Activated T-cell treated with anti-CD3 and anti-CD28 coated beads, Interleukin-2, amount 50 U/mL, for 72 hours (primary cell): ENCODE measurements at places on chromosomes 3 and 15.

GRCh38 chr3:141356046-141356445 lies 12.3 kb upstream of the ZBTB38 start:
- DNase-seq = no peak

DNA sequence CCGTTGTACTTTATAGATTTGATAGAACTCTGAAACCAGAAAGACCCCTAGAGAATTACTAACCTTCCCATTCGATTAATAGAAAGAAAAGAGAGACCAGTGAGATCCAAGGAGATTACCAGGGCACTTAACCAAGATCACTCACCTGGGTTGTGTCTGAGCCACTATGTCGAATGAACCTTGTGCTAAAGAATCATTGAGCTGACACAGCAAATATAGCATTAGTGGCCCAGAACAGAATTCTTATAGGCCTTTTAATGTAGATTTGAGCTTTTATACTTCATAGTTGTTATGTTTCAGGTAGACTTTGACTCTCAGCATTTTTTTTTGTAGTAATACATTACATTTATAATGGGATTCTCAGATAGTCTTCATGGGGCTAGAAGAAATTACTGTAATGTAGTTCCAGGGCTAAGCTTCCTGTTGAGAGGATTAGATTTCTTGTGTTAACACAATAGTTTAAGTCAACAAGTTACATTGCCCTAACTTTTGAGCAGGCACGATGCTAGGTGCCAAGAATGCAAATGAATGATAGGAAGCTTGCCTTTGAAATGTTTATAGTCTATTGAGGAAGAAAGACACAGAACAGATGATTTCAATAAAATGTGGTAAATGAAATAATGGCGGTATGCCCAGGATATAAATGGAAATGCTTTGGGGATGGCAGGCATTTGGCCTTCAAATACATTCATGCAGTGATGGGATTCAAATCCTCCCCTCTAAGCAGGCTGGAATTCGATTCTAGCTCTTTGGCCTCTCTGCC lies 24.4 kb upstream of the ABHD10 start:
- no peak for DNase-seq

DNA sequence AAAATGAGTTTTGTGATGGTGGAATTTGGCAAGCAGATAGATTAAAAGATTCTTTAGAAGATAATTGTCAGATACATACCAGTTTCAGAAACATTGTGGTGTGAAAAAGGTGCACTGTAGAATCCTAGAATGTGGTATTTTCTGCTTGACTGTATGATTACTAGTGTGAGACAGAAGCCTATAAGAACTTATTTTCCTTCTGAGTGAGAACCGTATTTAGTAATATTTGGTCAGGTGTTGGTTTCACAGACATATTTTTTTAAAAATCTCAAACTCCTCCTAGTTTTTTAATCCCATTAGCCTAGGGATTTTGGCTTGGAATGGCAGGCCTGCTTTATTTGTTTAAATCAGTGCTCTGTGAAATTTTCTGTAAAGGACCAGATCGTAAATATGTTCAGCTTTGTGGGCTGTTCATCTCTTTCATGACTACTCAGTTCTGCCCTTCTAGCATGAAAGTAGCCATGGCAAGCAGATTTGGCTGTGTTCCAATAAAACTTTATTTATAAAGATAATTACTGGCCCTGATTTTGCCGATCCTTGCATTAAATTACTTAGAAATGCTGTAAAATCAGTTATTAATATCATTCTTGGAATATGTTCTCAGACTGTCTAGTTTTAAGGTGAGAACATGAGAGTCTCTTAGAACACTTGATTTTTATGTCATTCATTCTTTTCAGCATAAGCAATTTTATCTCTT lies 205.1 kb downstream of the ITPR1 start:
- no peak for DNase-seq

- no peak for DNase-seq
Measured at GRCh38 chr3:32421991-32422859, 30.6 kb downstream of the CMTM7 start.

GRCh38 chr3:109563149-109563548 lies 225.8 kb upstream of the DPPA4 start:
- peak; percentile 36 for DNase-seq

GRCh38 chr15:22735781-22736180 lies 50.7 kb upstream of the NIPA1 start:
- DNase-seq = no peak

- DNase-seq = no peak
Measured at GRCh38 chr3:177607589-177607988, 410.3 kb upstream of the TBL1XR1 start.

DNA sequence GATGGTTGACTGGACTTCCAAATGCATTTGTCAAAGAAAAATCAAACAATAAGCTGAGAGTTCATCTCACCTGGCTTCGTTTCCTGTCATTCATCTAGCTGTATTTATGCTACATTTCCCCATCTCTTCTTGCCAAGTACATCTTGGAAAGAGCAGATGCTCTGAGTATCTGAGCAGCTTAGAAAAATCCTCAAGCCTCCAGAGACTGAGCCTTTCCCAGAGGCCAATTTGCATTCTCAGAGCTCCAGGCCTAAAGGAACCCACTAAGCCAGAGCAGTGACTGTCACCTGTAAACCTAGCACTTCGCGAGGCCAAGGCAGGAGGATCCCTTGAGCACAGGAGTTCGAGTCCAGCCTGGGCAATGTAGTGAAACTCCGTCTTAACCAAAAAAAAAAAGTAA lies 100.5 kb downstream of the XXYLT1 start:
- no peak for DNase-seq

DNA sequence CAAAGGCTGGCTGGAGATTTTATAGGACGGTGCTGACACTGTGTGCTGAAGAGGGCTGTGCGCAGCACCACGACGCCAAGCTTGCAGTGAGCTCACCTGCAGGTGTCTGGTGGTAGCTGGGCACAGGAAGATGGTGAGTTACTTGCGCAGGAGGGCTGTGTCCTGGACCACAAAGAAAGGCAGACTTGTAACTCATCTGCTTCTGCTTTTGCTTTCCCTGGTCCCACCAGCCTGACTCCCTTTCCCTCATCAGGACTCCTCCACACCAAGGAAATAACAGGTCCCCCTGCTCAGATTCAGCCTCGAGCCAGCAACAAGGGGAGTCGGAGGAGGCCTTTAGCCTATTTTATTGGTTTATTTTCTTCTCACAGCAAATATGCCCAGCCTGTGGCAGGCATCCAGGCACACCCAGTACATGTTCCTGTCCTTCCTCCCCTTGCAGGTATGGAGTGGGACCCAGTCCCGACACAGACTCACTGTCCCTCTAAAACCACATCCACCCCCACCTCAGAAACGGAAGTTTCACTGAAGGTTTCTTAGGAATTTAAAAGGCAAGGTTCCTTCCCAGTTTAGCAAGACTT lies 35.6 kb upstream of the FLNB start:
- no peak for DNase-seq

GRCh38 chr3:160434071-160434470 lies 15.5 kb downstream of the TRIM59 start:
- DNase-seq = no peak

DNA sequence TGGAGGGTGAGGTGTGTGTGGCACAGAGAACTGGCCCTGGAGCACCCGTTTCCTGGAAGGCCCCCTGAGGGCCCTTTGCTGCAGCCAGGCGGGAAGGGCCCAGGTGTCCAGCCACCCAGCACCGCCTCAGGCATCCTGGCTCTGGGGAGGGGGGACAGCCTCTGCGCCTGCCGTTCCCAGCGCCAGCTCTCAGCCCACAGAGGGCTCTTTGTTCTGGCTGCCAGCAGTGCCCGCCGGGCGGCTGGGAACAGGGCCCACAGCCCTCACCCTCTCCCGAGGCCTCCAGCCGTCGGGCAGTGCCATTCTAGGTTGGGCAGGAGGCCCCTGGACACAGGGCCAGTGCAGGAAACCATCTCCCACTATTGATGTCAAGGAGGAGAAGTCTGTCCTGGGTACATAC lies 8.3 kb downstream of the SLC38A3 start:
- no peak for DNase-seq

DNA sequence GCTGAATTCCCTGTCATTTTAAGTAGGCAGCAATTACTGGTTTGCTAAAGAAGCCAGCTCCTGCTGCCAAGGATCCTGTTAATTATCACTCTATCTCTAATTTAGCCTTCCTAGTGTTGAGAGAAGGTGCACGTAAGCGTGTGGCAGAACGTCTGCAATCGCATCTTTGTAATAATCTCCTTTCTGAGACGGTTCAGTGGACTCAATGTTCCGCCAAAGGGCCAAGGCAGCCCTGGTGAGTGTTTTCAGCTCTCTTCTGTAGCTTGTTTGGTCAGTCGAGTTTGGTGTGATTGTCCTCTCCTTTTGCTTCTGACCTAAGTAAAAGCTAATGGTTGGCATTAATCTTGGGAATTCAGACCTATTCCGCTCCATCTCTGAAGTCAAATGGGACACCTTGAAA lies 24.2 kb downstream of the MITF start:
- DNase-seq = no peak

GRCh38 chr3:174102274-174102673 lies 704.7 kb downstream of the NLGN1 start:
- DNase-seq = no peak

DNA sequence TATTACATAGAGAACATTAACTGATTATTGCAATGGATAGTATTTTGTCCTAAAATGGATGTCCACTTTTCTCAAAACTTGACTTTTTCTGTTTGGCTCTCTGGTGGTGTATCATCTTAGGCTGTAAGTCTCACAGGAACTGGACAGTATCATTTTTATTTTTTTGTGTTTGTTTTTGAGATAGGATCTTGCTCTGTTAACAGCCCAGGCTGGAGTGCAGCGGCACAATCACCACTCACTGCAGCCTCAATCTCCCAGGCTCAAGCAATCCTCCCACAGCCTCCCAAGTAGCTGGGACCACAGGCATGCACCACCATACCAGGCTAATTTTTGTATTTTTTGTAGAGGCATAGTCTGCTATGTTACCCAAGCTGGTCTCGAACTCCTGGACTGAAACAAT lies 13.1 kb downstream of the CHST14 start:
- DNase-seq = no peak

DNA sequence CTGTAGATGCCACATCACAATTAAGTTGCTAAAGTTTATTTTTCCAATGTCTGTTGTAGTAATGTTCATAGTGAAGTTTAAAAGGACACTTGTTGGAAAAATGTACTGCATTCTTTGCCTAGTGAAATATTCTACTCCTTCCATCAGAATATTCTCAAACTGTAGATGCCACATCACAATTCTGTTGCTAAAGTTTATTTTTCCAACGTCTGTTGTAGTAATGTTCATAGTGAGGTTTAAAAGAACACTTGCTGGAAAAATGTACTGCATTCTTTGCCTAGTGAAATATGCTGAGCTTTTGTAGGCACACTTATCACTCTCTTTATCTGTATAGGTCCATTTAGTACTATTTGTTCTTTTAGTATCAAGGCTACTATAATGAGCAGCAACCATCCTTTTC lies 836.1 kb downstream of the NAALADL2 start:
- DNase-seq = no peak

GRCh38 chr3:192434186-192434585 lies 293.2 kb downstream of the FGF12 start:
- no peak for DNase-seq

DNA sequence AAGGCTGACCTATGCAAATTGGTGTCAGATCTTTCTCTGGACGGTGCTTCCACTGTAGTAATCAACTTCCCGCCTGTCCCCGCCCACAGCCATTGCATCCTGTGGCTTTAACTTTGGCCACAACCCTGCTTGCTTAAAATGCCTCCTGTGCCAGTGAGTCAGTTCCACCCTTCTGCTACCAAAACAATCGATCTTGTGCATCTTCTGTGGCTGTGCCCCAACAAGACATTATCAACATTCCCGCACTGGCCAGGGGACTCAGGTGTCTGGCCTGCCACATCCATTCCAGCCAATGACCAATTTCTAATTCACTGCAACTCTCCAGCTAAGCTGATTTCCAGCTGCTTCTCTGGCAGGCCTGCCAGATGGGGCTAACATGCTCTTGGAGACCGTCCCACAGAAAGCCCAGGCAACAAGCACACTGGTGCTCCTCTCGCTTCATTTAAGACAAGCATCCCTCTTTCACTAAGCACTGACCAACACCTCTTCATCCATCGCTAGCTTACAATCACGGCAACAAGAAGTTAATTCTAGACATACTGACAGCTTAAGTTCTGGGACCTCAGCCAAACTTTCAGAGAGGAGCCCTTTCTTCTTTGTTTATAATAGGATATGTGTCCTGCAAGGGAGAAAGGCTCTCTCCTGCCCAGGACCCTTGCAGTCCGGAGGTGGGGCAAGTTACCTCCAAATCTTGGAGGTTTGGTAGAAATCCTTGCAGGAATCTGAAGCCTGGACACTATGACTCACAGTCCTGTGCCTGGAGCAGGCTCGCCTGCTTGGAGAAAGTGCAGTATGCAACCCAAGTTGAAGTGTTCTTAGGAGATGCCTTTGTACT lies 6.7 kb downstream of the CA12 start:
- peak; percentile 77 for DNase-seq

- DNase-seq = no peak
Measured at GRCh38 chr3:10957976-10958749, 34.4 kb upstream of the SLC6A1 start.

DNA sequence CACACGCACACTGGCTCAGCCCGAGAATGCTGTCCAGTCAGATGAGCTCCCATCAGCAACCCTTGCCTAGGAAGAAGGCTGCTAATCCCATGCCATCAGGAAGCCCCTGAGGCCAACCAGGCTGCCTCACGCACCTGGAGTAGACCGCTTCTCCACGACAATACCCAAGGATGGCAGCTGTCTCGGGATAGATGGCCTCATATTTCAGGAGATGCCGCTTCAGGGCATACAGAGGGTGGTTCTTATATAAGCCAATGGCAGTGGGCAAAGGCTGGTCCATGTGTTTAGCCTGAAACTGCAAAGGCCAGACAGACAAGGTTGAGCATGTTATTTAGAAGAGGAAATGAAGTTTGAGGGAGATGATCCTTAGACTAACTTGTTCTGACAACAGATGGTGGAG lies 22.2 kb downstream of the XPC start:
- DNase-seq = no peak

DNA sequence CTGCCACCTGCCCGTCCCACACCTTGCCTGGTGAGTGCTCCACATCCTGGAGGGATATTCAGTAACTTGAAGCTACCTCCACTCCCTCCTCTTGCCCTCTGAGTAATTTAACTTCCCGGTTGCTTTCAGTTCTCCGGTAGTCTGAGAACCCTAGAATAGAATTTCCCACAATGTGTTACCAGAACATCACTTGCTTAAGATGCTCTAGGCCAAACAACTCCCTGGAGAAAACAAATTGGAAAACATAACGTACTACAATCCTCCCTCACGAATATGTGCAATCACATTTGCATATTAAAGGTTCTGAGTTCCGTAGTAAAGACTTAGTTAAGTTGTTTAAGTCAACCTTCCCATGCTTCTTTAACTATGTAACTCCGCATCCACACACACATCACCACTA lies 44.8 kb downstream of the SLCO2A1 start:
- DNase-seq = no peak

- no peak for DNase-seq
Measured at GRCh38 chr3:118504906-118505305, 529.7 kb downstream of the IGSF11 start.

DNA sequence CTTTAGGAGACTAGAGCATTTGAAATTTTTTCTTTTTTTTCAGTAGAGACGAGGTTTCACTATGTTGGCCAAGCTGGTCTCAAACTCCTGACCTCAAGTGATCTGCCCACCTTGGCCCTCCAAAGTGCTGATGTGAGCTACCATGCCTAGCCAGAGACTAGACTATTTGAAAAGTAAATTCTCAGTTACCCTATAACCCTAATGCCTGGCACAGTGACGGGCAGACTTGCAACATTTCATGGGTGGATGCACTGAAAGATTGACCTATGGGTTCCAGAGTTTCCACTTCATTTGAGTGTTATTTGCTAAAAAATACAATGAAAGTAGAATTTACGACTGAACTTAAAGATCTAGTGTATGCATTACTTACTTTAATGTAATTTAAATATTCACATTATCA lies 45.7 kb upstream of the LIPC start:
- DNase-seq = no peak
